Natural killer cell treated with Interleukin-12 subunit alpha and Interleukin-12 subunit beta and Interleukin-15 and Interleukin-18, amount 100 ng/mL, for 72 hours (primary cell): ENCODE measurements at places on chromosomes 11 and 22. TPM values are rescaled to one million over a fixed set of nuclear protein-coding genes. Genes with fewer than 3 reads are reported as not detected.

The APOA4 gene
- not detected for total RNA-seq

The MS4A3 gene
- total RNA-seq: 0.50 TPM

The SHISAL1 gene
- total RNA-seq: not detected

GRCh38 chr22:36252754-36253522 is at the start of gene APOL1:
APOL1 (plus strand) TSS chr22:36253133; CDS start chr22:36254956, 1,823 bp downstream.
- no peaks in the 10 kb centered on the region for H3K27me3 ChIP-seq
- DNase-seq: peak; percentile 81
- peak within 1 kb of the TSS; percentile 93 for H3K4me3 ChIP-seq
- peak within 1 kb of the TSS; percentile 96 for H3K27ac ChIP-seq

DNA sequence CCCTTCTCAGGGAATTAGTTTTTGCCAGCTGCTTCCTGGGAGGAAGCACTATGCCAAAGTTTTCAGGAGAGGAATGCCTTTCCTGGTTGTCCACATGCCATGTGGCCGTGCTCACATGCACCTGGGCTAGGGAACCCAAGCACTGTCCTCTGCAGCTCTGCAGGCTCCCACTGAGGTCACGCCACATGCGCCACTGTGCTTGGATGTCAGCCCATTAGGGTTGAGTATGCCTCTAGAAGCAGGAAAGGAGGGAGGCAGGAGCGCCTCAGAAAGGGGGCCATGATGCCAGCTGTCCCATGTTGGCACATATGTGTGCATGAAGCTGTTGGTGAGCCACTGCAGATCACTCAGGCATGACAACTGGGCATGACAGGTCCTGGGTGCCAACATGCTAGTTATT is 81.6 kb upstream of the SUSD2 start:
- H3K36me3 ChIP-seq: no peaks in the 10 kb centered on the region
- DNase-seq: peak; percentile 34
- H3K4me3 ChIP-seq: no peak overlapping the region
- peaks cover 6% of the 10 kb centered on the region for H3K4me1 ChIP-seq

GRCh38 chr11:16191212-16191867 is 165.0 kb downstream of the SOX6 start:
- H3K27me3 ChIP-seq: peaks cover 2% of the 10 kb centered on the region
- H3K4me1 ChIP-seq: no peaks in the 10 kb centered on the region
- H3K36me3 ChIP-seq: no peaks in the 10 kb centered on the region
- no peak overlapping the region for H3K4me3 ChIP-seq
- DNase-seq: no peak
- H3K27ac ChIP-seq: no peak overlapping the region

DNA sequence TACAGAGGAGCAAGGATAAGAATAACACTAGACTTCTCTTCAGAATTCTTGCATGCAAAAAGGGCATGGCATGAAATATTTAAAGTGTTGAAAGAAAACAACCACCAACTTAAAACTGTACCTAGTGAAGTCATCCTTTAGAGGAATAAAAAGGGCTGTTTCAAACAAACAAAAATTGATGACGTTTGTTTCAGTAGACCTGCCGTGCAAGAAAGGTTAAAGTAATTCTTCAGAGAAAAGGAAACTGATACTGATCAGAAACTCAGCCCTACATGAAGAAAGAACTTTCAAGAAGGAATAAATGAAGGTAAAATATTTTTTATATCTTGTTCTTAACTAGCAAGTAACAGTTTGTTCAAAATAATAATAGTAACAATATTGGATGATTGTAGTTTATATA is 27.5 kb downstream of the MRGPRX2 start:
- no peak overlapping the region for H3K4me3 ChIP-seq
- H3K27me3 ChIP-seq: peaks cover 51% of the 10 kb centered on the region

- H3K27me3 ChIP-seq: peaks cover 7% of the 10 kb centered on the region
- no peaks in the 10 kb centered on the region for H3K36me3 ChIP-seq
- no peaks in the 10 kb centered on the region for H3K4me1 ChIP-seq
- no peak overlapping the region for H3K27ac ChIP-seq
Observed at GRCh38 chr22:47277531-47277930, 515.1 kb downstream of the TBC1D22A start.

DNA sequence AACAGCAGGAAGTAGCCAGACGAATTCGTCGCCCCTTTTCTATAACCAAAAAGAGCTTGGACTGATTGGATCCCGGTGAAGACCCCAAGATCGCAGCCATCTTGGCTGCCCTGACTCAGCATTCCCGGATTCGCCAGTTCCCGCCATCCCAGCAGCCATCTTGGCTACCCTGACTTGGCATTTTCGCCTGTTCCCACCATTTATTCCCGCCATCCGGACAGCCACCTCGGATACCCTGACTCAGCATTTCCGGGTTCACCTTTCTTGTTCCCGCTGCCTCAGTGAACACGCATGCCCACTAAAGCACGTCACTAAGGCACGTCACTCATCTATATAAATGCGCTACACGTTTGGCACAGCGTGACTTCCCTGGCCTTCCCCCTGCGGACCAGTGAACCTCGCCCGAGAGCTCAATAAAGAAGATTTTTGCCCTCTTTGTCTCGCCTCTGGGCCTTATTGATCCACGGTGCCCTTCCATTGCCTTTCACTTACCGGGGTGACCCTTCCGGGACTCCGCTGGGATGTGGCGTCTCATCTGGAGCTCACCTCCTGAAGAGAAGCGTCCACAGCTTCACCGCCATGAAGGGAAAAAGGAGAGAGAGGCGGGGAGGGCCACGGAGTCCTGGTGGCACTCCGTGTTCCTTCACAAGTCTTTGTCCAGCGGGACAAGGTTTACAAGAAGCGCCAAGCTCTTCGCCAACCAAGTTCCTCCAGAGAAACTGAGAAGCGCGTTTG is 4.0 kb upstream of the OR56A3 start:
- H3K27ac ChIP-seq: no peak overlapping the region
- no peak for DNase-seq
- no peaks in the 10 kb centered on the region for H3K36me3 ChIP-seq
- H3K4me1 ChIP-seq: no peaks in the 10 kb centered on the region
- H3K4me3 ChIP-seq: no peak overlapping the region

DNA sequence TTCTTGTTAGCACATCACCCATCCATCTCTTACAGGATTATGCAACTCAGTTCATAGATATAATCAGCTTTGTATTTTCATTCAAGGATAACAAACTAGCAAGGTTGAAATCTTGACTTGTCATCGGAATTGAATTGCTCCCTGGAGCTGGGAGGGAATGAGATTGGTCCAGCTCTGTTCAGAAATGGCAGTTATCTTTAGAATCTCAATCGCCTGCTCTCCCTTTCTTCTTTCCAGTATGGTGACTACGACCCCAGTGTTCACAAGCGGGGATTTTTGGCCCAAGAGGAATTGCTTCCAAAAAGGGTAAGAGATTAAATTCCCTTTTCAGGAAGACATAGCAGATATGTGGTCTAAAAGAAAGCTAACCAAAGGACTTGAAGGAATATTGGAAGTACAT is 51.0 kb downstream of the NF2 start:
- no peak overlapping the region for H3K27ac ChIP-seq
- H3K4me3 ChIP-seq: no peak overlapping the region
- no peaks in the 10 kb centered on the region for H3K27me3 ChIP-seq
- DNase-seq: no peak

GRCh38 chr11:89490981-89491690 is at the start of gene NOX4:
NOX4 (minus strand) TSS chr11:89491375; CDS start chr11:89491246, 129 bp downstream.
- H3K27me3 ChIP-seq: no peaks in the 10 kb centered on the region
- no peak within 1 kb of the TSS for H3K27ac ChIP-seq
- no peak for DNase-seq

- no peak for DNase-seq
- H3K36me3 ChIP-seq: no peaks in the 10 kb centered on the region
- peaks cover 24% of the 10 kb centered on the region for H3K4me1 ChIP-seq
- peak overlapping the region; percentile 27 for H3K27ac ChIP-seq
Observed at GRCh38 chr11:118212781-118213191, 12.0 kb downstream of the JAML start.
